Nephron progenitor cell (in vitro differentiated cells): ENCODE measurements at places on chromosomes 2 and 18.

DNA sequence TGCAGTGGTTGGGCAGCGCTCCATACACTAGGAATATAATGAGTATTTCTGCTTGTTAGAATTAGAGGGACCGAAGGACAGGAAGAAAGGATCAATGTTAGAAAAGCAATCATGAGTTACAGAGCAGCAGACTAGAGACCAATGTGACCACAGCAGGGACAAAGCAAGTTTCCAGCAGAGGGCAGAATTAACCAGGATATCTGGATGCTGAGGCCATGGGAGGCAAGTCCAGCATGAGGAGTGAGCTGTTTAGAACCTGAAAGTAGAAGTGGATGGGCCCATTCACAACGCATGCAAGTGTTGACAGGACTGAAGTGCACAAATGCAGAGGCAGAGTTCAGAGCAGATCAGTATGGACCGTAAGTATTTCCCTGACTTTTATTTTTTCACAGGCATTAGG lies 910.4 kb upstream of the GYPC start:
- peak; percentile 35 for DNase-seq

DNA sequence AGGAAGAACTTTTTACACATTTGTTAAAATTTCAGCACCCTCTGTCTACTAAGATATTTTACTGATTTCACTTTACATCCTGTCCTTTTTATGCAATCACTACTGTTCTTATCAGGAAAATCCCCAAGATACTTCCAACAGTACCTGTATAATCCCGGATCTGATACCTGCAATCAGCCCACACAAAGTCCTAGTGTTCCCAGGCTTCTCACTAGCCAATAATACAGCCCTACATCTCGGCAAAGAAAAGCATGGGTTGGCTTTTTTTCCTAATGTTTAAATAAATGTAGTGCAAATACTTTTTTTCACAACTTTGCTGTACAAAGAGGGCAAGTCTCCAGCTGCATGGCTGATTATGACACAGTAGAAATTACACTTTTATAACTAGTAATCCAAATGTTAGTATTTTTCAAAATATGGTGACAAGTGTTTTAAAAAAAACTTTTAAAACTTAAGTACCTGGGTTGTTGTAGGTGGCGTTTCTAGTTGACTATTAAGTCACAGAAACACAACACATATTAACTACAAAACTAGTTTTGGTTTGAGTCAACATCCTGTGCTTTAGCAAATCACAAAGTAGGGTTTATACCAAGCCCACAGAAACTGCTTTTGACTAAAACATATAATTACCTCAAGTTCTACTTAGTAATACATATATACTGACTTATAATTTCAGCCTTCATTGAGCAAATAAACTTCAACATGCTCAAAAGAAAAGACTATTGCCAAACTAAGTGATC lies 19.5 kb downstream of the CNOT11 start:
- no peak for DNase-seq

DNA sequence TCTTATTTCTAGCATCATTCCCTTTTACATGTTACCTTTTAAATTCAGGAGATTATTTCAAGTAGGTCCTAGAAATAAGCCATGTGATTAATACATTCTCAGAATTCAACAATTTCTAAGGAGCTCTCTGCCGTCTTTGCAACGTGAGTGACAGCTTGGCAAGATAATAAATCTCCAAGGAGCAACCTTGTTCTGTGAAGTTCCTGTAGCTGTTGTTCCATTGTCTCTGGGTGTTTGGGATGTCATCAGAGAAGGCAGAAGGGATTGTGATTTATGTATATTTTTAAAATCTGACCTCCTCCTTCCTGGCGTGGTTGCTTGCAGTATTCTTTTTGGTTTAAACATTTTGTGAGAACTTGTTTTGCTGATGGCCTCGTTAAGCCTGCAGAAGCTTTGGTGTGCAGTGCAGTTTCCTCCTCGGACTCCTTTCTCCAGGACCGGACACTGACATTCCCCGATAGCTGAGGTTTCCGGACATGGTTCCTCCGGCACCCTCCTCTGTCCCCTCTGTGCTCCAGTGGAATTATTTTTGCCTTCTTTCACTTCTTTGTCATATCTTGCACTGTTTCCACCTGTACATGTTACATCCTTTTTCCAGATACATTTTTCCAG lies 33.7 kb downstream of the RAMP1 start:
- DNase-seq = no peak

DNA sequence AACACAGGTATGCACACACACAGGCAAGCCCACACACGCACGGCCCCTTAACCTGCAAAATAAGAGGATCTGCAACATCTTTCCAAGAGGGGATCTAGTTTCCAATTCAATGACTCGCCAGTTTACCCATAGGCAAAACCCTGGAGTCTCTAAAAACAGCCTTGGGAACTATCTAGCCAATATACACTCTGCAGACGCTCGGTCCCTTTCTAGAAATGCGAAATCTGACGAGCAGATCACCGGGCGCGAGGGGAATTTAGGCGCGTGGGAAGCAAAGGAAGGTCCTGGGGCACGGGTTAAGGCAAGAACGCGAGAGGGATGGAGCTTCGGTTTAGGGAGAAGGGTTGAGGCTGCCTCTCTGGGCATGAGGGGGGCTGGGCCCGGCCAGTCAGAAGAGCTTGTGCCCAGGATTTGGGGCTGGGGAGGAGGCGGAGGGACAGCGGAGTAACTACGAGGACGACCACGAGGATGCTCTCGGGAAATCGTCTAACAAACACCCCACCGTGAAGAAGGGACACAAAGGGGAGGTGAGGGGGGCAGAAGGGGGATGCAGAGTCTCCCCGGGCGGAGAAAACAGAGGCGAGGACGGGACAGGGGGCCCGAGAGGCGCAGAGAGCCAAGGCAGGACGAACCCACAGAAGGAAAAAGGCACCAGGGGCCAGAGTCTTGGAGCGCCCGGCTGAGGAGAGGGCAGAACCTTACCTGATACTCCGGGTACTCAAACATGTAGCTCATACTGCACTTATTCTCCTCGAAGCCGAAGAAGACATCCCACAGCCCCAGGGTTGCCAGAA lies 542 bp downstream of the PGAP1 start:
- peak; percentile 44 for DNase-seq

GRCh38 chr2:22521620-22522019 lies 863.4 kb upstream of the KLHL29 start:
- no peak for DNase-seq

DNA sequence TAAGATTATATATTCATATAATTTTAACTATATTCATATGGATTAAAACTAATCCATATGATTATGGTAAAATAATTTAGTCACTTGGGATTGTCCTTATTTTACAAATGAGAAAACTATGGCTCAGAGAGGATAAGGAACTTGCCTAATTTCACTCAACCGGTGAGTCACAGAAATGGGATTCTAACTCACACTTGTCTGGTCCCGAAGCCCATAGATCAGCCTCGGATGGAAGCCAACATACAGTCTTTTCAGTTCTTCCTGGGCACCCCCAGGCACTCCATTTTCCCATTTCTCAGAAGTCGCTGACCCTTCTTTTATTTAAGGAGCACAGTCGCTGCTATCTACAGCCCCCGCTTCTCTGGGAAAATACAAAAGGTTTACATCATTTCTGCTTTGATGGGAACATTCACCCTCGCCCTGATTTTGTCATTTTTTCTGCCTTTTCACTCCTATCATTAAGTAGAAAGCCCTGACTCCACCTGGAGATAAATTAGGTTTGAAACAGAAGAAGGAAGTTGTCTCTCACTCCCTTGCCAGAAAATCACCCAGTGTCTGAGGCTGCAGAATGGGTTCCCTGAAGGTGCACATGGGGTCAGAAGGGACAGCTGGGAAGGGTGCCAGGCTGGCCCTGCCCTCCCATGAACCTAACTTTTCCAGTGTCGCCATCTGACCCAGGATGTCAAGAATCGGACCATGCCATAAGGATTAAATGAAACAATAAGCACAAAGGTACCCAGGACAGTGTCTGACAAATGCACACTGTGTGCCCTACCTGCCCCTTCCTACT lies 36.6 kb downstream of the CYP1B1 start:
- DNase-seq = no peak

GRCh38 chr2:108074150-108074549 lies 87.8 kb downstream of the SLC5A7 start:
- no peak for DNase-seq

DNA sequence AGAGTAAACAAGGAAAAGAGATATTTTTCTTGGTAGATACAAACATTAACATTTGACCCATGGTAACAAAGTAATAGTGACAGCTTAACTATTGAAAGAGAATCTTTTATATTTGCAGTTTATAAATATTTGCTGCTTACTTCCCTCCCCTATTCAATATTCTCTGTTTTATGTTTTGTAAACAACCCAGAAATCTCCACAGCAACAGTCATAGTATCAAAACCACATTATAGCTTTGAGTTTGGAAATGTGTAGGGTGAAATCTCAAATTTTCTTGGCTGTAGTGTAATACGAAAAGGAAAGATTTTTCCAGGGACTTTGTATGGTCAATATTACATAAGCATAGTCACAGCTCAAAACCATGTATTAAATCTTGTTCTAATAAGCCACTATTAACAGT lies 511.2 kb downstream of the METTL4 start:
- DNase-seq = no peak

GRCh38 chr2:173997269-173997668 lies 32.1 kb upstream of the SP3 start:
- DNase-seq = no peak

- no peak for DNase-seq
These were observed 301.1 kb upstream of the TANK start for GRCh38 chr2:160859096-160859495.

GRCh38 chr2:216562696-216563435 lies 64.2 kb downstream of the RPL37A start:
- no peak for DNase-seq

- DNase-seq = no peak
These were observed 250.0 kb downstream of the DSEL start for GRCh38 chr18:67266246-67267237.

DNA sequence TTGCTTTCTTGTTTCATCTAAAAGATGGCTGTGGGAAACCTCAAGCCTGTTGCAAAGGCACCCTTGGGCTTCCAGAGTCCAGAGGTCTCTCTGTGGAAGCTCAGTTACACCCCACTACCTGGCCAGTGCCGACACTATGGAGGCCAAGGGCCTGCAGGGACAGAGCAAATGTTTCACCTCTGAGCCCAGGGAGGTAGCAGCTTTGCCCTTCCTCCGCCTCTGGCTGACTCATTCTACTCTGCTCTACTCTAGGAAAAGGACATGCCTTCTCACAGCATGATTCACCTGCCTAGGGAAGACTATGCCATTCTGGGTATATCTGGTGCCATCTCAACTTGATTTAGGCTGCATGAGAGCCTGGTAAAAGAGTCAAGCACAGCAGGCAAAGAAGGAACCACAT lies 12.2 kb downstream of the MYOM1 start:
- DNase-seq = no peak

DNA sequence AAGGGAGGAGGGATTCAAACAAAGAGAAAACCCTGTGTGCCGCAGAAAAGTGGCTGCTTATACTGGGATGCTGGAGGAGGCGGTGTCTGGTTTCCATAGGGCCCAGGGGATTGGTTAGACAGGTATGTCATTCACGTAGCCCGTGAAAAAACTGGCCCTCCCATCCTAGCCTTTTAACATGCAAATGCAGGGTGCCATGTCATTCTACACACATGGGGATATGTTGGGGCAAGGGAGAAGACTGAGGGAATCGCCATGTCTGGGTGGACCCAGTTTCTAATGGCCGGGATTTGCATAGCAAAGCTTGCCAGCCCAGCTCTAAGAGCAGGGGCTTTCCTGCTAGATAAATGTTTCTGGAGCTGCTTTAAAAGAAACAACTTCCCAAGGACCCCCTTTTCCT lies 8.2 kb upstream of the RNU2-63P start:
- peak; percentile 28 for DNase-seq

- DNase-seq = no peak
These were observed 386.8 kb downstream of the PTH2R start for GRCh38 chr2:208793434-208793833.

GRCh38 chr2:84970210-84970867 lies 622 bp upstream of the KCMF1 start:
- DNase-seq = peak; percentile 68

- no peak for DNase-seq
These were observed 653.0 kb upstream of the SLC39A10 start for GRCh38 chr2:195003881-195004471.

DNA sequence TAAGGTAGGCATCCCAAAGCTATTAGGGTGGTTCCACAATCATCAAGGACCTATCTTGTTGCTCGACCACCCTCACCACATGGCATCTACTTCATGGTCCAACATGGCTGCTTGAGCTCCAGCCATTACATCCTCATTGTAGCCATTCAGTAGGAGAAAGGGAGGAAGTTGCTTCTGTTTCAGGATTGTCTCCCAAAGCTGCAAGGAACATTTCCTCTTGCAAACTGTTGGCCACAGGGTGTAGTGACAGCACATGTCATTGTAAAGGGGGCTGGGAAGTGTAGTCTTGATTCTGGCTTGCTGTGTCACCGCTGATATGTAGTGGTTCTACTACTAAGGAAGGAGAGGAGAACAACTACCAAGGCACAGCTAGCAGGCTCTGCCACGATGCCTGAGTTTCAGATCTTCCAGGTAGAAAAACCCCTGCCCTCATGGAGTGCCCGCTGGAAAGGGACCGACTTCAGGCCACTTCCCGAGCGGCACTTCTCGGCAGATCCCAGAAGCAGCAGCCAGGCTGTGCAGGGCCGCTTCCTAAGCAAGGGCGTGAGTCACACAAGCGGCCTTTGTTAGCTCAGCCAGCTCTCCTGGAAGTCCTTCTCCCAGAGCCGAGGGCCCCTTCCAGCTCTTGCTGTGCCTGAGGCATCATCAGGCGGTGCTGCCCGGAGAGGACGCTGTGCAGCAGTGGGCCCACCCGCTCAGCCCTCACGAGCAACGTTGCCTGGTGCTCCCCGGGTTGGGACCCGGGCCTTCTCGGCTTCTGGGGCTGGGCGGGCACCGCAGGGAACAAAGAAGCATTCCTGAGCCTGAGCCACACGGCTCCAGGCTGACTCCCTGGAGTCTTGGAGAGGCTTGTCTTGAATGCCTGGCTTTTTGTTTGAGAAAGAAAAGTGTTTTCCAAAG lies 58.2 kb downstream of the HS6ST1 start:
- DNase-seq = peak; percentile 25

DNA sequence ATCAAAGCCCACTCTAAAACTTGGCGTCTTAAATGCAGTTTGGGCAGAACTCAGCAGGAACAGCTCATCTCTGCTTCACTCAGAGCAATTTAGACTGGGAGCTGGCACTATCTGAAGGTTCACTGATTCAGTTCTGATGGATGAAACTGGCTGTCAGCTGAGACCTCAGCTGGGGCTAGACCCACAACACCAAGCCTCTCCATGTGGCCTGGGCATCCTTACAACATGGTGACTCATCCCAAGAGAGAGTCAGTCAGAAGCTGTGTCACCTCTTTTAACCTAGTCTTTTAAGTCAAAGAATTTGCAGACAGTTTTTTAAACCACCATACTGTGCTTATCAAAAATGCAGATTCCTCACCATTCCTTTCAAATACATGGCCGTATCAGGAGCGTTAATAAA lies 62.6 kb upstream of the ZNF397 start:
- no peak for DNase-seq

DNA sequence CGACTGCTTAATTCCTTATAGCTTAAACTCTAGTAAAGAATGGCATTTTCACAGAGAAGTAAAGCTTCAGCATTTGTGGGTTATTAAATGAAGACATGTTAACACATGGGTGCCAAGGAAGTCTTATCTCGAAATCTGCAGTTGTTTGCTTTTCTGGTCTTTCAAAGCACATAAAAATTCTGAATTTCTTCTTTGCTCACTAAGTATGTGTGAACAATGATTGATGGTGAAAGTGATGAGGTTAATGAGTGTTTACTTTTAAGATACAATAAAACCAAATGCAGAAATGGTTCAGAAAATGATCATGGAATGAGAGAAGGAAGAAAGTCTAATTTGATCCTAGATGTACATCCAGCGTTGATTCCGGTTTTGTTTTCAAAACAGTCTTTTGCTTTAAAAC lies 234.6 kb upstream of the RAB12 start:
- DNase-seq = no peak
